ENCODE measurements at places on chromosomes 4 and X. TPM values are rescaled to one million over a fixed set of nuclear protein-coding genes. Genes with fewer than 3 reads are reported as not detected.

The MAOA gene
- 5.0 TPM for total RNA-seq

- no peak for DNase-seq
Measured at GRCh38 chr4:14115106-14115505, 487.6 kb upstream of the BOD1L1 start.

GRCh38 chr4:26299254-26299882, 21.4 kb upstream of the RBPJ start:
- DNase-seq = no peak

DNA sequence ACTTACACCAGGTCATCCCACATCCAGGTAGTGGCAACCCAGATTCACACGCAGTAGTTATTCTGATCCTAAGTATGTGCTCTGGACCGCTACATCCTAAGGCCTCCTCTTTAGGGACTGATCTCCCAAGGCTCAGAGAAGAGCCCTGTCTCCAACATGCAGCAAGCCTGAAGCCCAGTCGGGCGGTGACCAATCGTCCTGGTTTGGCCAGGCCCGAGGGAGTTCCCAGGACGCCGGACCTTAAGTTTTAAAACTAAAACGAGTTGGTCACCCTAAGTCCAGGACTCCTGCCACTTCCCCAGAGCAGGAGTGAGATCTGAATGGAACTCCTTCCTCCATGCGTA, 385 bp downstream of the LYAR start:
- no peak for DNase-seq

The SLC9B1 gene
- total RNA-seq = not detected
